ENCODE measurements at places on chromosomes 16 and 17.

GRCh38 chr17:73316919-73317505 is 5.2 kb upstream of the CDC42EP4 start:
- no peak for DNase-seq

DNA sequence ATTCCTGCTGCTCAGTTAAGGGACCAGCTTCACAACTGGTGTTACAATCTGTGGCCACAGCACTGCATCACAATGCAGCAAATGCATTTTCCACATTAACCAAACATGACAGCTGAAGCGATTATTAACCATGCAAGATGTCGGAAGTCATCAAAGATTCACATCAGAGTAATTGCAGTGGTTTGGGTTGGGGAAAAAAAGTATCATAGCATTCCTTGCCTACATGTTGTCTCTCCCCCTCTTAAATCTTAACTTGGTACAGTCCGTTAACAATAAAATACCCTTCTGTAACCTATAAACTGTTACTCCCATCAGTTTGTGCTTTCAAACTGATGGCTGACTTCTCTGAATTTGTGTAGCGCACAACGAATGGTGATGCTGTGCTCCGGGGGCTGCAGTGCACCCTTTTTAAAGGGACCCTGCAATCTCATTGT is 51.6 kb downstream of the NUP93 start:
- no peak for DNase-seq

GRCh38 chr16:27289669-27290068 is 21.1 kb upstream of the NSMCE1 start:
- DNase-seq, result no peak

DNA sequence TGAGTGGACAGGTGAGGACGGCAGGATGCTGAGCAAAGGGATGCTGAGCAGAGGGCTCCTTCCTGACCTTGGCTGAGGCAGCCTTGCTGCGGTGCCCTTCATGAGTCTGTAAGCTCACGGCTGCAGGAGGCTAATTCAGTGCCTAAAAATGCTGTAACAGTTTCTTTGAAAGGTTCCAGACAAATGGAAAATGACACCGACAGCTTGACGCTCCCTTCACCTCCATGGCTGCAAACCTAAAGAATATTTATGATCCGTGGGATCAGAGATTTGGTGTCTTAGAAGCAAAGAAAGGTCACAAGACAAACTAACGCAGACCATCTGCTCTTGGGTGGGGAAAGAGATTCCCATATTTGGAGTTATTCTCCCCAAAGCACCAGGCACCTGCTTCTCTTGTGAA is 28.0 kb downstream of the TOM1L2 start:
- DNase-seq, result no peak

GRCh38 chr16:4392382-4393239 is 21.0 kb downstream of the VASN start:
- DNase-seq, result no peak

DNA sequence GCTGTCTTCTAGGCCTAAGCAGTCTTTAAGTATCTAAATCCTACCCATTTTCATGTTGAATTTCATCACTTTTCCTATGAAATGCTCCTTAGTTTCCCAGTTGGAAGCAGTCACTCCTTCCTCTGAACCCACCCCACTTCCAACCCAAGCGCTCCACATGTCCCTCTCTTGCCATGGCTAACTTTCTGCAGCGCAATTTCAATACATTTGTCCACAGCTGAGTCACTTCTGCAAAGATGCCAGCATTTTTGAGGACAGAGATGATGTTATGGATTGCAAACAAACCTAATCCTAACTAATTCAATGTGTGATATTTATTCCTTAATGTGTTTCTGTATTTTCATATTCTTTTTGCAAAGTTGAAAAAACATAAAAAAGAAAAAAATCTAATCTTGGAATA is 71.7 kb downstream of the HLF start:
- DNase-seq, result no peak

- DNase-seq, result no peak
These were observed 69.0 kb upstream of the BCAR1 start for GRCh38 chr16:75320435-75320834.

GRCh38 chr16:81765111-81765919 is 13.8 kb upstream of the PLCG2 start:
- no peak for DNase-seq

DNA sequence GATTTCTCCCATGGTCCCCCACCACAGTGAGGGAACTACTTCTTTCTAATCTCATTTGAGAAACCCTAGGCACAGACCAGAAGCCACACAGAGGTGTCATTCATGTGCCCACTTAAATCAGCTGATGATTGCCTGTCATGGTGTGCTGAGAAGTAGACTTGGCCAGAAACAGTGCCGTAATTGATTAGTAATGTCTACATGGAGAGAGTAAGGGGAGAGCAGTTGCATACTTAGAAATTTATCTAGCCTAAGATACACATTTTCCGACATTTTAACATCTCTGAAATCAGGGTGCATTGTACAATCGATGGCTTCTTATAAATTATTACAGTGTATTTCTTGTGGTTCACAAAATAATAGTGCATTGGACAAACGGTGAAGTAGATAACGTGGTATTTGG is 271.8 kb downstream of the IRF8 start:
- DNase-seq, result no peak

DNA sequence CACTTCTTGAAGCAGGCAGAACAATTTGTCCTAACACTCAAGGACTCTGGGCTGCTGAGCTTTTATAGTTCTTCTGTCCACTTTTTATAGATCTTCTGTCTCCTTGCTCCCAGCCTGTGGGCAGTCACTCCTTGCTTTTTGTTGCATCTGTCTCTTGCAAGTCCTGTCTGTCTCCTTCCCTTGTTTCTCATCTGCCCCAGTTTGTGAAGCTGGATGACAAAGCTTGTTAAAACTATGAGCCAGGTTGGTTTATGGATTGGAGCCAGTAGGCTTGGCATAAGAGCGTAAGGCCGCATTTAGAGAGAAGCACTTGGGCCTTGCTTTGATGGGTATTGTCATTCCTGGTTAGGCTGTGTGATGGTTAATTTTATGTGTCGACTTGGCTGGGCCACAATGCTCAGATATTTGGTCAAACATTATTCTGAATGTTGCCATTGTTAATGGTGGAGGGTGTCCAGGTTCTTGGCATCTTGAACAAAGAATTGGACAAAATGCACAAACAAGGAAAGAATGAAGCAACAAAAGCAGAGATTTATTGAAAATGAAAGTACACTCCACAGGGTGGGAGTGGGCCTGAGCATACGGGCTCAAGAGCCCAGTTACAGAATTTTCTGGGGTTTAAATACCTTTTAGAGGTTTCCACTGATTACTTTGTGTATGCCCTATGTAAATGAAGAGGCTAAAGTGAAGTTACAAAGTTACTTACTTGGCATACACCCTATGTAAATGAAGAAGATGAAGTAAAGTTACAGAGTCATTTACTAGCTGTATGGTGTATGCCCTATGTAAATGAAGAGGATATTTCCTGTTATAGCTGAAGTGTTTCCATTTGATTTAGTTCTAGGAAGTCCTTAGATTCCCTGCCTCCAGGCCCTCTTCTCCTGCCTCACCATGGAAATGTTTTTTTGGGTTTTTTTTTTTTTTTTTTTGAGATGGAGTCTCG is 8.0 kb upstream of the CPPED1 start:
- DNase-seq, result no peak

- DNase-seq, result no peak
These were observed 6.6 kb downstream of the CDC42EP4 start for GRCh38 chr17:73304971-73305812.

Data from NCI-H187 treated with DMSO at 0.1 percent for 48 hours (cell line).